Heart left ventricle (tissue), 16 donors: ENCODE measurements at places on chromosomes 7 and 10. TPM values are rescaled to one million over a fixed set of nuclear protein-coding genes. Genes with fewer than 3 reads are reported as not detected.

Gene STAM
- 10.9 TPM for polyA plus RNA-seq

Gene FAM131B
- 0.25 TPM for polyA plus RNA-seq

Gene ADCK2
- 5.3 TPM for polyA plus RNA-seq

Gene LRRC4
- 2.2 TPM for polyA plus RNA-seq

Gene PSD
- polyA plus RNA-seq = 0.14 TPM

Gene CYP3A7
- not detected for polyA plus RNA-seq

Gene PNLIPRP1
- polyA plus RNA-seq = 0.08 TPM

Gene OR2A42
- not detected for polyA plus RNA-seq

Gene H2BK1
- polyA plus RNA-seq = not detected

Gene VAX1
- polyA plus RNA-seq = not detected

Gene CYP3A5
- polyA plus RNA-seq = 0.23 TPM

Gene CCL24
- polyA plus RNA-seq = not detected

Gene TCAF2
- 0.27 TPM for polyA plus RNA-seq

Gene CPA2
- not detected for polyA plus RNA-seq

Gene CHRM2
- polyA plus RNA-seq = 25.9 TPM

Gene ELN
- 37.9 TPM for polyA plus RNA-seq

Gene PRKCQ
- polyA plus RNA-seq = 0.04 TPM

Gene KCND2
- not detected for polyA plus RNA-seq
